Lower lobe of right lung (tissue), 2 donors: ENCODE measurements at places on chromosomes 13 and 19. TPM values are rescaled to one million over a fixed set of nuclear protein-coding genes. Genes with fewer than 3 reads are reported as not detected.

GRCh38 chr13:42396901-42397655 lies 125.1 kb downstream of the AKAP11 start:
- DNase-seq: no peak

The SELENOV gene
- not detected for total RNA-seq

- DNase-seq: no peak
Observed at GRCh38 chr19:12346896-12347295, 13.5 kb upstream of the ZNF563 start.

GRCh38 chr19:45091031-45091923 lies 1.7 kb upstream of the PPP1R37 start:
- peak; percentile 99 for DNase-seq

- DNase-seq: no peak
Observed at GRCh38 chr13:35213911-35214310, 262.6 kb downstream of the MAB21L1 start.

The GGN gene
- total RNA-seq: 0.59 TPM

The TOMM40 gene
- total RNA-seq: 40.8 TPM

GRCh38 chr19:3632739-3633558 lies 6.4 kb upstream of the CACTIN start:
- DNase-seq: no peak

- no peak for DNase-seq
Observed at GRCh38 chr13:113851826-113852535, 11.9 kb downstream of the GAS6 start.

- DNase-seq: no peak
Observed at GRCh38 chr19:41364524-41365391, 809 bp upstream of the B9D2 start.

DNA sequence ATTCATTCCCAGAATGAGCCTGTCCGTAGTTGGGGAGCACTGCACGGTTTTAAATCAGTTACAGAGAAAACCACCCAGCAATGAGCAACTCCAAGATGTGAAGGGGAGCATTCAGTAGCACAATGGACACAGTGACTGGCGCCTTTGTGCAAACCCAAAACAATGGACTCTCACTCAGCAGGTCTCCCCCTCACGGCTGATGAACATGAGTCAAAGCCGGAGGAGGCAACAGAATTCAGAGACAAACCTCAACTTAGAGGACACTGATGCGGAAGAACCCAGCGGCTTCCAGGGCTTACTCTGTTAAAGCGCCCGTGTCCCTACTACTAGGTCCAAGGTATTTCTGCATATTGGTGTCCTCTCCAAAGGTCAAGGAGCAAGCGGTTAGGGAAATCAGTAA lies 17.7 kb downstream of the PLEKHF1 start:
- DNase-seq: no peak

DNA sequence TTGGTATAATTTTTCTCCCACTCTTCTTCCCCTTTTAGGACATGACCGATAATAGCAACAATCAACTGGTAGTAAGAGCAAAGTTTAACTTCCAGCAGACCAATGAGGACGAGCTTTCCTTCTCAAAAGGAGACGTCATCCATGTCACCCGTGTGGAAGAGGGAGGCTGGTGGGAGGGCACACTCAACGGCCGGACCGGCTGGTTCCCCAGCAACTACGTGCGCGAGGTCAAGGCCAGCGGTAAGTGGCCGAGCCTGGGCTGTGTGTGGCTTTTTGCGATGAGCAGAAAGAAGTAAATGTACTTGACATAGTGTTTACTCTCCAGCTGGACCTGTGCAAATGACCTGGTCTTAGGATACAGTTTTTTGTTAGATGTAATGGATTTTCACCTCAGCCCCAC lies 102.5 kb downstream of the ARHGEF7 start:
- DNase-seq: peak; percentile 75

GRCh38 chr19:13784731-13785452 lies 10.4 kb upstream of the ZSWIM4 start:
- DNase-seq: peak; percentile 89

GRCh38 chr13:21079221-21079620 lies 17.8 kb upstream of the LATS2 start:
- no peak for DNase-seq

The CXCL17 gene
- 159 TPM for total RNA-seq

DNA sequence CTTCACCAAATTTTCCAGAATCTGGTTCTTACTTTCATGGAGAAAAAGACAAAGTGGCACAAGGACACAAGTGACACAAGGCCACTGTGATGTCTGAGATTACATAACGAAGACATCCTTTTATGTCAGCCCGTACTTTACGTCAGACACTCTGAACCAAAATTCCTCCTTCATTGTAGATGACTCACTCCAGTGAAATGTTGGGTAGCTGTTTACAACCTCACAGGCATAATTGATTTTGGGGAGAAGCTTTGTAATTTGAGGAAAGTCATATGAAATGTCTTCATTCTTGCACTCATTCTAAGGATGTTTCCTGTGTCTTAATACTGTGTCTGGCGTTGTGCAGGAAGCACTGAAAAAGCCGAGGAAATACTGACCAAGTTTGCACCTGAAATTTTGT lies 20.0 kb upstream of the LGALS14 start:
- no peak for DNase-seq

GRCh38 chr19:58554494-58555368 lies at the start of gene CHMP2A:
Gene CHMP2A (minus strand): TSS chr19:58555105. CDS start chr19:58554212, 893 bp downstream.
- peak; percentile 99 for DNase-seq

The SUCLA2 gene
- total RNA-seq: 36.7 TPM

DNA sequence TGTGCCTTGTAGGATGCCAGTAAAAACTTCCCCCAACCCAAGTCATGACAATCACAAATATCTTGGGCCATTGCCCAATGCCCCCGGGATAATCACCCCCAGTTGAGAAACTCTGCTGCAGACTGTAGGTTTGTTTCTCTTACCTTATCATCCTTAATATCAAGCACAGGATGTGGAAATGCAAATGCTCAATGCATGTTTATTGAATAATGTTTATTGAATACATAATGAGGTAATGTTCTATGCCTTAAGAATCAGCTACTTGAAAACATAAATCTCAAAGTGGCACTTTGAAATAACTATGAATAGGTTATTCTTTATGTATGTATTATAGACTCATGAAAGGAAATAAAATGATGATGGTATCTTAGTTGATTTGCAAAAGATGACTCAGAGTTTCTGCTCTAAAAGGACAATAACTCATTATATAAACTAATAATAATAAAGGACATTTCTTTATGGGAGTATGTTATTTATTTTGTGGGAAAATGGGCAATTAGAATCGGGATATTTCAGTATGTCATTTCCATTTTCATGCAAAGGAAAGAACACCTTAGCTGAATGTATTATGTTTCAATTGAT lies 414.2 kb downstream of the EFNB2 start:
- no peak for DNase-seq

DNA sequence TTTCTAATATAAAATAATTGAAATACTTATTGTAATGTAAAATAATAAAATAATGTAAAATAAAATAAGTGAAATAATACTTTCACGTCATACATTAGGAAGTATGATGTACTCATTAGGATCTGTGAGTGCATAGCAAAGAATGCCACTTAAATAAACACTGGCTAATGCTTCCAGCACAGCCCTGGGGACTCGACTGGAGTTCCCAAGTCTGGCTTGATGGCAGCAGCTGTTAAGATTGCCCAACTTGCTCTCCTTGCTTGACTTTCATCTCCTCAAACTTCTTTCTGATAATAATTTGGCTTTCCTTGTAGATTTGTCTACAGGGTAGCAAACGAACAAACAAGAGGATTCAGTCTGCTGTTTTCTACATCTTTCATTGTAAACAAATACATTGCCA lies 191.9 kb downstream of the COG6 start:
- DNase-seq: no peak

- no peak for DNase-seq
Observed at GRCh38 chr13:79725841-79726240, 244.9 kb downstream of the NDFIP2 start.

DNA sequence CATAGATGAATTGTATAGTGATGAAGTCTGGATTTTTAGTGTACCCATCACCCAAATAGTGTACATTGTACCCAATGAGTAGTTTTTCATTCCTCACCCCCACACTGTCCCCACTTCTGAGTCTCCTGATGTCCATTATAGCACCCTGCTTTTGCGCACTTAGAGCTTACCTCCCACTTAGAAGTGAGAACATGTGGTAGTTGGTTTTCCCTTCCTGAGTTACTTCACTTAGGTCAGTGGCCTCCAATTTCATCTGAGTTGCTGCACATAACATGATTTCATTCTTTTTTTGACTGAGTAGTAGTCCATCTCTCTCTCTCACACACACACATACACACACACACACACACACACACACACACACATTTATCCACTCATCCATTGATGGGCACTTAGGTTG lies 43.2 kb upstream of the ALOX5AP start:
- no peak for DNase-seq

The LRRC25 gene
- 35.4 TPM for total RNA-seq

DNA sequence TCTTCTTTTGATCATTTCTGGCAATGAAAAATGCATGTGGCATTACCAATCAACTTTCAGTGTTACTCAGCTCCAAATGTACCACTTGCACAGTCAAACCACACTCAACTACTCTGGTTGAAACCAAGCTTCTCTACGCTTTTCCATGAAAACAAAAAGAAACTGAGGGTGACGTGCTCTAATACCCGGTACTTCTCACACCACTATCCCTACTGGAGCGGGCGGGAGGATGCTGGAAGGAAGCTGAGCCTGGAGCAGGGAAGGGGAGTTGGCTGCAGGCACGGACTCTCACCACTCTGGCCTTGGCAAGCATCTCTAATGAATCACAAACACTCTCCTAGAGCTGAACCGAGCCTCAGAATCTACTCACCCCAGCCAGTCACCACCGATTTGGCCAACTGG lies 48.2 kb downstream of the STK24 start:
- DNase-seq: no peak

DNA sequence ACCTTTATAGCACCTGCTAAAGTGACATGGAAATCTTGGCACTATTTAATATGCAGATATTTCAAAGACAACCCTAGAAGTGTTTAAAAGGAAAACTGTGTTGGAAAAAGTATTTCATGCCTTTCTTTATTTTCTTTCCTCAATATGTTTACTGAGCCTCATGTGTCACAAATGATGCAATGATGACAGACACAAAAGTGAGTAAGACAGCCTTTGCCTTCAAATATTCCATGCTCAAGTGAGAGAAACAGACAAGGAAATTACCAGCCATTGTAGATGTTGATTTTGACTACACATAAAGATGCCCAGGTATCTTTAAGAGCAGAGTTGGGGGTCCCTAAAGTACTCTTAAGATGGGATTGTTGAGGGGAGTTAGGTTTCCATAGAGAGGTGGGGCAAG lies 48.0 kb upstream of the TPP2 start:
- DNase-seq: no peak

The MBD3L2 gene
- total RNA-seq: not detected

The KLC3 gene
- total RNA-seq: 1.4 TPM

The MYO16 gene
- total RNA-seq: 0.24 TPM

- no peak for DNase-seq
Observed at GRCh38 chr19:3249408-3249807, 24.9 kb downstream of the CELF5 start.

- DNase-seq: no peak
Observed at GRCh38 chr13:46641274-46642081, 88.5 kb downstream of the LRCH1 start.

DNA sequence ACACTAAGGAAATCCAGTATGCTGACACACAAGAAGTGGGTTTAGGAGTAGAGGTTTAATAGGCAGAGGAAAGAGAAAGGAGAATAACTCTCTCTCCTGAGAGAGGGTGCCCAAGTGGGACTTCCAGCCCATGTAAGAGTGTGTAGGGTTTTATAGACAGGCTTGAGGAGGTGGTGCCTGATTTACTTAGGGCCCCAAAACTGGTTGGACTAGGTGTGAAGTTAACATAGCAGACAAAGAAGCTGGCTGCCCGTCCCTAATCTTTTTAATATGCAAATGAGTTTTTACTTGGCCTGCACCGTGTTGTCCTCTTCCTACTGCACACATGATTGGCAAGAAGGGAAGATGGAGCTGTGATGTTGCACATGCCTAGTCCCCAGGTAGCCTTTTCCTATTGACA lies 752.5 kb upstream of the SLITRK5 start:
- no peak for DNase-seq

DNA sequence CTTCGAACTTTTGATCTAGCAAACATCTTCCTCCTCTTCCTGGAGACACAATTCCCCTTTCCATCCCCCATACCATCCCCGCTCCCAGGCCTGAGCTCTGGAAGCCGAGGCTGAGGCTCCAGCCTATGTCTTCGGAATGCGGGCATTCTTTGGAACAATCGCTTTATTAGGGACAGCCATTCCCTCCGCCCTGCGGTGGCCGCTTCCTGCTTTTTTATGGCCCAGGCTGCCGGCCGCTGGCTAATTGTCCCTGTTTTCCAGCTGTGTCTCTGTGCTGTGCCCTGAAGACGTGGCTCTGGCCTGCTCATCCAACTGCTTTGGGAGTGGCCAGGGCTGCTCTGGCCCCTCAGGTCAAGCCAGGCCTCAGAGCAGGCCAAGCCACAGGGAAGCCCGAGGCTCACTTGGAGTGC lies 2.1 kb upstream of the CDX2 start:
- DNase-seq: no peak

DNA sequence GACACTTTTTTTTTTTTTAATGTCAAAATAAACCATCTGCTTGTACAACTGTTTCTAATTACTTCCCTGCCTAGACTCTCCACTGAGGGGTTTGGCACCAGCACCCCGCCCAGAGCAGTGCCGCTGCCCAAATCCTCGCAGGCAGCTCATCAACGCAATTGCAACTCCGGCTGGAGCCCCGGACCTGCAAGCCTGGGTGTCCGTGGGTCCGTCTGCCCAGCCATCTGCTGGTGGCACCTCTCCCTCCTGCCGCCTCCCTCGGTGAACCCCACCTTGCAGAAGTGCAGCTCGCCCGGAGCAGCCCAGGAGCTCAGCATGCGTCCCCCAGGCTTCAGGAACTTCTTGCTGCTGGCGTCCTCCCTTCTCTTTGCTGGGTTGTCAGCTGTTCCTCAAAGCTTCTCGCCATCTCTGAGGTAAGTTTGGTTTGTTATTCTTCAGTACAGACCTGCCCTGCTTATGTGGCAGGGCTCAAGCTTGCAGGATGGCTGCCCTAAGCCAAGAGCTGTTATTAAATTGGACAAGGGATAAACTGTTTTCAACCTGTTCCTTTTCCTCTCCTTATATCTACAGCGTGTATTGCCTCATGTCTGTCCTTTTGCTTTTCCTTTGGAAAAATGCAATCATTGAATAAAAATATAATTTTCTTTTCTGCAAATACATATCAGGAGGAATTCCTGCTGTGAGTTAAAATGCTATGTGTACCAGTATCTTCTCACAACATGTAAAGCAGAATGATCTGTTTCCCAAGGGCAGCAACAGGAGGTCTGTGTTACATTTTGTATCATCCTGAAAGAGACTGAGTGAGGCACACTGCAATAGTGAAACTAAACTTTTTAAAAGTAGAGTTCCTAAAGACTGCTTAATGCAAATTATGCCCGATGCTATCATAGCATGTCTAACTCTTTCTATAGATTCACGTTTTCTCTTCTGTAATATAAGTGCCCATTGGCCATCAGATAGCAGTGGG lies at the start of gene ITGBL1:
TSS of gene ITGBL1 (plus strand) at position 157 of the 967 bp plus-strand sequence. CDS start at position 316, 159 bp downstream.
- no peak for DNase-seq

GRCh38 chr19:42175952-42176648 lies 41.4 kb downstream of the DEDD2 start:
- no peak for DNase-seq

GRCh38 chr13:101382701-101383100 lies 33.6 kb downstream of the NALCN start:
- DNase-seq: no peak
